ENCODE measurements at places on chromosomes 5 and 9.
A peak's percentile ranks its signal among the peaks of the same experiment; 100 is the strongest.

DNA sequence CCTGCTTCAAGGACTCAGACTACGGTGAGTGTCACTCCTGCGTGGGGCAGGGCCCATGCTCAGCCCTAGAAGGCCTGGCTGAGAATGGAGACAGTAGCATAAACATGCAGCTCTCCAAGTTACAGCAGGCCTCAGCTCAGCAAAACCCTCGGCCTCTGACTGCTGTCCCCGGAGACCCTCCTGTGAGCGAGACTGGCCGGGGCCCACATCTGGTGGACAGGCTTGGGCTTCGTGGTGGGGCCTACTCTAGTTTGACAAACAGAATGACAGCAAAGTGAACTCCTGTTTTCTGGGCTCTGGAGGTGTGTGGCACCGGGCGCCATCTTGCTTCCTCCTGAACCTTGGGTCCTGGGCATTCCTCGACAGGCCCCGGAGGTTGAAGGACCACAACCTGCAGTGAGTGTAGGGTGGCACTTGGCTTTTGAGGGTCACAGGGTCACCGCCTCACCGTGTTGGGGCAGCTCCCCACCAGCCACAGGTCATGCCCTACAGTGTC, 97.5 kb downstream of the PHF2 start:
- DNase-seq, result no peak

DNA sequence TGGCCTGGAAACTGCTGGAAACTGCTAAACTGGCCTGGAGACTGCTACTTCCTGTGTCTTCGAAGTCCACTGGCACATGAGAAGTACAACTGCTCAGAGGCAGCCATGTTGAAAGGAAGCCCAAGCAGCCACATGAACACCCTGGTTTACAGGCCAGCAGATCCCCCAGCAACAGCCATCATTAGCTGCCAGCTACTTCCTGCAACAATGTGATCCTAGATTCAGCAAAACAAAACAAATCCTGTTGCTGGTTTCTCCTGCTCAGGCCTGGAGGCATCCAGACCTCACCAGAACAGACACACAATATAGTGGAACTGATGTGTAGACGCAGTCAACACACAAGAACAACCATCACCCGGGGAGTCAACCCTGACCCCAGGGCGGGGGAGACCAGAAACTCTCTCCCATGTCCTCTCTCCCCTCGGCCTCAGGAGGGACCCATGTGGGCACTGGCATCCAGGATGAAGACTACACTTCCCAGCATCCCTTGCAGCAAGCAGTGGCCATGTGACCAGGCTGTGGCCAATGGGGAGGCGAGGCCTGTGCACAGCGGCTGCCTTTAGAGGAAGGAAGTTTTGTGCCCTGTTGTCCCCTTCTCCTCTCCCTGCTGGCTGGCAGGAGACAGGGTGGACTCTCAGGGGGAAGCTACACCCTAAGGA, 9.2 kb upstream of the LCN15 start:
- no peak for DNase-seq

DNA sequence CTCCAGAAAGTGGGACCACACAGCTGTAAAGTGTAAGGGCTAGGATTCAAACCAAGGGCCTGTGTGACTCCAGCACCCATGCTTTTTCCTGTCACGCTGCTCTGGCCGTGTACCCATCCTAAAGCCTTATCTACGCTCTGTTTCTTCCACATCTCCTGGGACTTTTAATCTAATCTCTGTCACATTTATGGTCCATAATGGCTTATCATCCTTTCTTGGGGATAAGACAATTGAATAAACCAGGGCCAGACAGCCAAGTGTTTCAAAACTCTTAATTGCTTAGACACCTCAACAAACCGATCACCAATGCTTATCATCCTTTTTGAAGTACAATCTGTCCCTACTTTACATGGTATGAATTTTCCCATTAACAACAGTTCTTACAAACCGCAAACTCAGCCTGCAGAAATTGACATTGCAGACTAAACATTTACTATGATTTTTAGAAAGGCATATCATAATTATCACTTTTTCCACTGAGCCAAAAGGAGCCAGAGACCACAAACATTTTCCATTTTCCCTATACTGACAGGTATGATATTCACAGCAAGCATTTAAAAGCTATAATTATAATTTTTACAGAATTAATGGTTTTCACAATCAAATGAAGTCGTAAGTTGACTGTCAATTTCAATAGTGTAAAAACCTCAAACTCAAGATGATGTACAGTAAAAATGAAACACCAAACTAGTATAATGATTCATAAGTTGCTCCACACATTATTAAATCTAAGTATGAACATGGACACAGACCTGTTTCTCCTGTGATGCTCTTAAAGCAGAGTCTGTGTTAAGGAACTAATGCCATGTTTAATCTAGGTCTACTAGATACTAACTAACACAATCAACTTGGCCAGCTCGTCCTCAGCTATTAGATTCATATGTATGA, 99.5 kb downstream of the FBXW11 start:
- no peak for DNase-seq

DNA sequence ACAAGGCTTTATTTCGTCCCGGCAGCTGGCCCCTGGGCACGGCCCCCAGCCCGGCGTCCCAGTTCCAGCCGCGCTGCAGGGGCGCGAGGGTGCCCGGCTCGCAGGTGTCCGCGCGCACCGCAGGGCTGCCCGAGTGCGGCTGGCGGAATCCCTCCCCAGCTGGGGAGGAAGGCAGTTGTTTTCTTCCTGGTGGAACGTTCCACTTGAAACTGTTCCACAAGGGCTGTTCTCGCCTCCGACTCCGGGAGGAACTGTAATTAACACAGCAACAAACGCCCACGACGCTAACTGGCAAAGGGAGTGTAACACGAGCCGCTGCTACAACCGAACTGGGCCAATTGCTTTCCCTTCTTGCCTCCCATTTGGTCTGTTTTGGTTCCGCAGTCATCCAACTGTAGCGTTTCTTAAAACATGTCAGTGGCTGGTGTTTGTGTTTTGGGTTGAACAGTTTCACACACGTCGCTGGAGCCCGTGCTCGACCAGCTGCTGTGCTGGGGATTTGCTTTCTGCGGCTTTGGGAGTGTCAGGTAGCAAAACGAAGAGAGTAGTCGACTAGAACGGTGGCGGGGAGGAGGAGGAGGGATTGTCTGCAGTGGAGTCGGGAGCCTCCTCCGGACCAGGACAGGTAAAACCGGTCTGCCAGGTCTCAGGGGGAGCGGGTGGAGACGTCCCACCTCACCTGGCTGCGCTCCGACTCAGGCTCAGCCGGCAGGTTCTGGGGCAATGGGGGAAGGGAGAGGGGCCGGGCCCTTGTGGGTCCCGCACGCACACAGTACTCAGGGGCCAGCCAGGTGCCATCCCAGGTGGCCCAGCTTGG, 131.6 kb upstream of the NIPBL start:
- peak; percentile 49 for DNase-seq

- no peak for DNase-seq
These were observed 79.4 kb downstream of the AUH start for GRCh38 chr9:91282292-91282691.

DNA sequence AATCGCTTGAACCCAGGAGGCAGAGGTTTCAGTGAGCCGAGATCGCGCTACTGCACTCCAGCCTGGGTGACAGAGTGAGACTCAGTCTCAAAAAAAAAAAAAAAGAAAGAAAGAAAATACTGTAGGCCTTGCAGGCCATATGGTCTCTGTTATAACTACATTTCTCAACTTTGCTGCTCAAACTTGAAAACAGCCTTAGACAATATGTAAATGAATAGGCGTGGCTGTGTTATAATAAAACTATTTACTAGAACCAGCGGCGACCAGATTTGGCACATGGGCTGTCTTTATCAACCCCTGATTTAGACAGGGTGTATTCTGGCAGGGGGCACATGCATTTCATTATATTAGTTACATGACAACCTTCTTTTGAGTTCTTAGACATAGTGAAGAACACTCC, 130.0 kb downstream of the C9orf152 start:
- no peak for DNase-seq

- no peak for DNase-seq
These were observed 55.7 kb upstream of the SAP30L start for GRCh38 chr5:154390096-154390495.

DNA sequence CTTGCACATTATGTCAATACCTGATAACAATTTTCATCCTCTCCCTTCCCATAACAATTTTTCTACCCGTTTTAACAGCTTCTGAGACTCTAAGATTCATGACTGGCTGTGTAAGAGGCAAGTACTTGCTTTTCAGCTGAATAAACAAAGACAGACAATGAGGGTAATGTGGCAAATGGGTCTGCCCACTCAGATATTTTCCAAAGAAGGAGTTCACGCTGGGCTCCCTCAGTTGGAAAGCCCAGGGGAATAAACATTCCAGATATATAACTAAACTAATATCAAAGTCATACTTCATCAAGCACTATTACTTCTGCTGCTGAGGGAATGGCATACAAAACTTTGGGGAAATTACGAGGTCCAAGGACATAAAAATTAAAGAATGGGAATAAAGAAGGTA, 24.4 kb downstream of the MEGF9 start:
- no peak for DNase-seq

DNA sequence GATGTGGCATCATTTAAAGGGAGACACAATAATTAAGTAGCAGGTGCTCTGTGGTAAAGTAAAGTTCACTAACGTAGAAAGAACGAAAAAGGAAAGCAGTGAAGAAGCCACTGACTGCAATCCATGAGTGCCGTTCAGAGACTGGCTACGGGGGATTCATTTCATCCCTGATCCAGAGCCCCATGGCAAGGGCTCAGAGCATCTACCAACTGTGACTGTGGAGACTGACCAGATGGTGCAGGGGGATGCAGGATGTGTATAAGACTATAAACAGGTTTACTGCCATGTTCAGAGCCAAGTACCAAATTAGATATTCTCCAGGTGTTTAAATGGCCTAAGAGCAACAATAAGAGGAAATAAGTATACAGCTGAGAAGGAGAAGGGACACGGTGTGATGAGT, 47.7 kb downstream of the MARCHF11 start:
- no peak for DNase-seq

DNA sequence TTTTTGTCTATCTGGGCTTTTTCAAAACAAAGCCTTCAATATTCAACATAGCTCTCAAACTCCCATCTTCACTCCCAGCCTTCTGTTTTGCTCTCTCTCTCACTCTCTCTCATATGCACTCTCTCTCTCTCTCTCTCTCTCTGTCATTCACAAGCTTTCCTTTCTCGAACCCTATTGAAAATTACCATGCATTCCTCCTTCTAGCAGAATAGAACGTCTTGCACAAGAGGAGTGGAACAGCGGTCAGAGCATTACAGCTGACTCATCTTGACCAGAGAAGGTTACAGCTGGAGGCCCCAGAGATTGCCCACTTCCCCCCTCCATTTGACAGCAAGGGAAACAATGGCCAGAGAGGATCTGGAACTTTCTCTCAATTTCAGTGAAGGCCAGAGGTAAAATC, 51.0 kb upstream of the LIFR start:
- no peak for DNase-seq

DNA sequence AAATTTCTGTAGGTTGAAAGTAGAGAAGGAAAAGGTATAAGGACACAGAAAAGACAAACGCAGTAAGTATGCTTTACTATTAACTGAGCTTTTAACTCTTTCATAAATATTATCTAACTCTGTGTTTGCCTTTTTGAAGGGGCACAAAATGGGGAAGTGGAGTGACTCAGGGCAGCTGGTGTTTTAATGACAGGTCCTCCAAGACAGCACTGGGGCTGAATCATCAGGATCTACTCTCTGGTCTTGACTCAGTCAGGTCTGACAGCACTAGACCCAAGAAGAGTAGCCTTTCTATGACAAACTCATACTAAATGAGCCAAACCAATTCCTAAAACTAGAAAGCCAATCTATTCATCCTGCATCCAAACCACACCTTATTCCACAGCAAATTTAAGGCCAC, 102.2 kb downstream of the APTX start:
- DNase-seq, result no peak

DNA sequence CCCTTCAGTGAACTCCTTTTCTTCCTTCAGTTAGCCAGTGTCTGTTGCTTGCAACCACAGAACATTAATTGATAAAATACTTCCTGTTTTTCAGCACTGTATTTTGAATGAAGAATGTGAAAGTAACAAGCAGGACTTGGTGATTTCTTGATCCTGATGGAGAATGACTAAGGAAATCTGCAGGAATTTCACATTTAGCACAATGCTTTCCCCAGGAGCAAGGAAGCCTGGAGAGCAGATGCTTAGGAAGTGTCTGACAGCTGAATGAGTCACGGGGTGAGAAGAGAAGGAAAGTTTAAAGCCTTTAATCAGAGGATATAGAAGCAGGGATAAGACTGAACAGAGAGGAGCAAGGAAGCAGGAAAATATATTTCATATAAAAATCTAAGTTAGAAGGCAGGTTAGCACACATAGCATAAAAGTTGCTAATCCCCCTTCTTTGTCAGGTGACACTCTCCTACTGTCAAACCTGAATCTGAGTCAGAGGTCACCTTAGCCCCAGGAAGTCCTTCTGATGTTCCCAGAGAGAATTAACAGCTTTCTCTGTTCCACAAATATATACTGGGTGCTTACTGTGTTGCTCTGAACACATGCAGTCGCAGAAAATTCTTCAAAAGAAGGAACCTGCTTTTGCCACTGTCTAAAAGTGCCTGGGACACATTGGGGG, 59.7 kb downstream of the GNA14 start:
- no peak for DNase-seq

- DNase-seq, result no peak
These were observed 11.9 kb upstream of the GARNL3 start for GRCh38 chr9:127252410-127253318.

DNA sequence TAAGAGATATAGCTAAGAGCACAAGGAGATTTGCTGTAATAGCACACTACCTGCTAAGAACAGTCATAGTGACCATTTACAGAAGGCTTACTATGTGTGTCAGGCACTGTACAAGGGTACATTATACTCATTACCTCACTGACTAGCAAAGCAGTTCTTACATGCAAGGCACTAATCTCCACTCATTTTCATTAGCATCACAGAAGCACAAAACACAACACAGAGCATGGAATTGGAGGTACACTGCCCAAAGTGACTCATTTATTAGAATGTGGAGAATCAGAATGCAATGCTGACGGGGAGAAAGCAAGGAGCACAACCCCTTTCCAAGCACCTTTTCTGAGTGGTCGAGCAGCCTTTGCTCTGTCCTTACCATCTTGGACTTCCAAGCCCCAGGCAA, 169.7 kb downstream of the ENTREP1 start:
- DNase-seq, result no peak

DNA sequence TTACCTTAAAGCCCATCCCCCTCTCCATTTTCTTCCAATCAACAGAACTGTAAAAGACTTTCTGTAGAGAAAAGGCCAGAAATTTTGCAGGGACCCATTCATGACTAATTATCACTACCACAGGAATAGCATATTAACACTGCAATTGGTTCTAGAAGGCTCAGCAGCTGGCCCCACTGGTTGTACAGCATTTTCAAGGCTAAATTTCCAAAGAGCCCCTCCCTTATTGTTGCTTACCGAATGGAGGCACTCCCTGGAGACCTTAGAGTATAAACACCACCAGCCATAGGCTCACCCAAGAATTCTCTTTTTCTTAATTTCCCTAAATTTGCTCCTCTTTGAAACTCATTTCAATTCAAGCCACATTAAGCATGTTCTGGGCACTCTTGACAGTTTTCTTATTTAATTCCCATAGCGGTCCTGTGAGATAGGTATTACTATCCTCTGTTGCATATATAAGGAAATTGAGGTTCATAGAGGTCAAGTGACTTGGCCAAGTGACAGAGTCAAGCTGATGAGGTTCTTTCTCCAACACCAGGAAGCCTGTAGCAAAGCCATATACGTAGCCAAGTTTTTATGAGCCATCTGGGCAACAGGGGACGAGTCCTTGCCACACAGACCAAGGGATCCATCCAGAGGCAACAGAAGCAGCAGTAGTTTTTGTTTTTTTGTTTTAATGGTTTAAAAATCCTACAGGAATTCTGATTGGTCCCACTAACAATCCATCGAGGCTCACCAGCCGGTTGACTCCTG, 83.9 kb upstream of the NR5A1 start:
- DNase-seq, result no peak

- DNase-seq, result no peak
These were observed 859 bp downstream of the RETREG1 start for GRCh38 chr5:16615741-16616535.

All from activated T-cell treated with anti-CD3 and anti-CD28 coated beads, Interleukin-2, amount 50 U/mL, for 72 hours (primary cell).